ENCODE measurements at places on chromosomes 7 and 10.

DNA sequence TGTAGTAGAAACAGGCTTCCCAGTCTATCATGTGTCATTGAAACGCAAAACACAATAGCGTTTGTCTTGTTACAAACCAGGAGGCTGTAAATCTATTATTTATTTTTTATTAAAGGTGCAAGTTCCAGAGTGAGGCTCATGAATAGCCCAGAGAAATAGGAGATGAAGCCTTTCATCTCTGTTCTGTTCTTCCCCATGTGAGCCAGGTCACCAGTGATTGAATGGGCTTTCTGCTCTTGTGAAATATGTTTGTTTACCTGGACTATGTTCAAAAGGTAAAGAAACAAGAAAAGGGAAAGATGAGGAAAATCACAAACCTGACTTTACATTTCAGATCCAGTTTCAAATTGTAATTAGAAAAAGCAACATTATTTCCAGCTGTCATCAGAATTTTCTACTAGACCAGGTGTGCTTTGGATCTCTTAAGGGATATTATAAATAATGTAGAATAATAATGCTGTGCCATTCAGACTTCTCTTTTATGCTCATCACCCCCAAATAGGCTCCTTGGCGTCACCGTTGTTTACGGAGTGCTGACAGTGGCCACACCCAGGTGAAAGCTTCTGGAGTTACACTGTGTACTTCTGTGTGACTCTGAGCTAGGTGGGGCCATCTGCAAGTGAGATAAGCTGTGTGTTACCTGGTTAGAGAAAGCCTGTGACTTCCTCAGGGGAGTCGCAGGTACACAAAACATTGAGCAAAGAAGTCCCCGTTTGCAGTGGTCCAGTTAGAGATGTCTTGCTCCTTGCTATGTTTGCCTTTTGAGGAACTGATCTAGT, 274.9 kb downstream of the SDK1 start:
- no peak for DNase-seq

DNA sequence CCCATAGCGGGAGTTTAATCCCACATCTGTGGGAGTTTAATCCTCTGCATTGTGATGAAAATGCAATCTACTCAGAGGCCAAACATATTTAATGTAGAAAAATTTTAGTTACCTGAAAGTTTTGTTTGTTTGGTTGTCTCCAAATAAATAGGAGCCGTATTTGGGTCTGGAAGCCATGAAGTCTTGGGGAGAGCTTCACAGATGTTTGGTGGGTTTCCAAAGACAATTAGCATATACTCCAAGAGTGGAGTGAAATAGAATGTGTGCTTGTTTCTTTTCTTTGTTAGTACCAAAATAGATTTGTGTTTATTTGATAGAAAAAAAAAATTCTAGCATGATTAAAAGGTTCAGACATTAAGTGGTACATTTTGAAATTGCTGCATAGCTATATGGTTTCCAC, 50.9 kb downstream of the ANK3 start:
- no peak for DNase-seq

- no peak for DNase-seq
Observed at GRCh38 chr7:113200281-113200680, 81.9 kb upstream of the SMIM30 start.

GRCh38 chr7:93327006-93327633, 95.0 kb downstream of the VPS50 start:
- peak; percentile 65 for DNase-seq

GRCh38 chr7:34734771-34735170, 76.8 kb downstream of the NPSR1 start:
- DNase-seq, result no peak

DNA sequence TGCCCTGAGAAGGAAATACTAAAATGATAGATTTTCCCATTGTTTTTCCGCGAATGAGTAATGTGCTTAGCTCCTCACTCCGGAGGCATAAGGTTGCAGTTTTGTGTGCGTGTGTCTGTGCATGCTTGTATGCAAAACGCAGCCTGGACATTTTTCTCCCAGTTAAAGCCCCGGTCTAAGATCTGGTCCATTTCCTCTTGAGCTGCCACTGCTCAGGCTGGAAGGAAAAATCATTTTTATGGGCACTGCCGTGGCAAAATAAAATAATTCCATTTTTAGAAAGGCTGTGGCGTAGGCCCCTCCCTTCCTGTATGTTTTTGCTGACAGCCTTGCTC, 260.6 kb downstream of the WDR37 start:
- no peak for DNase-seq

GRCh38 chr7:20030915-20031362, 186.2 kb downstream of the MACC1 start:
- DNase-seq, result no peak

DNA sequence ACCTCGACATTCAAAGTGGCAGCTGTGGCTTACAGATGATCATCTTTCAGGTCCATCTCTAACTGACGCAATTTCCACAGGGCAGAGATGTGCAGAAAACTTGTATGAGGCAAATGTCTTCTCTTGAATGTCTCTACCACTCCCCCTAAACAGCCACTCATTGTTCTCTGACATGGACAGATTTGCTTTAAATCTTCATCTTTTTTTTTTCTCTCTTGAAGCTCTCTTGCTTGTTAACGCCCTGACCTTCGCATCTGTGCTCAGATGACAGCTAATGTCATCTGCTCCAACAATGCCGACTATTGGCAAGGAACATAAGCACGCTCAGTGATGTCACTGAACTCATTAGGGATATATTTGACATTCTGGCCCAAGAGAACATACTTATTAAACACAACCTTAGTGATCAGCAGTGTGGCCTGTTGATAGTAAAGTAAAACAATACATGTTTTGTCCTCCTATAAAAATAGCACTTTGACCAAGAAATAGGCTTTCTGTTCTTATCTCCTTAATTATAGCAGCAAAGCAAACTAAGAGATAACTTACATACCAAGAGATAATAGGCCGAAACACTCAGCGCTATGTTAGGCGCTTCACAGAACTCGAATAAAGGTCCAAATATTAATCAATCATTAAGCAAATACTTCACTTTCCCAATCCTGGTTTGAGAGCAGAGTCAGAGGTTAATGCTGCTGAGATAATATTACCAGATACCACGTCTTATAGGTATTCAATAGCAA, 583.5 kb downstream of the PARD3 start:
- DNase-seq, result no peak

DNA sequence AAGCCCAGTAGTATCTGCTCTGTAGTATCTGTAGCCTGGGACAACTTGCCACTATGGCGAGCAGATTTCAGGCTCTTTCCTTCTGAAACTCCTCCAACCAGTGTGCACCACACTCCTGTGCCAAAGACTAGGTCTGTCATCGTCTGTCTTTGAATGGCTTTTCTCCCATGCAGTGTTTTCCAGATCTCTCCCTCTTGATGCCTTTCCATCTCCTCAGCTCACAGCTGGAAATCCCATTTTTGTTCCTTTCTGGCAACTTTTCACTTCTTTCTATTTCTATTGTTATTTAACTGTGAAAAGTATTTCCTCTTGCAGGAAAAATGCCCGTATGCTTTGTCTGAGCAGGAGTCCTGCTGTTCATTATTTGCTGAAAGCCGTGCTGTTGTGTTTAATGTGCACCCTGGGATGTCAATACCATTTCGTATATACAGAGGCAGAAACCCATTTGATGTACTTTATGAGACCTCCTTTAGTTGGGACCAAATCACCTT, 373.7 kb downstream of the PHTF2 start:
- DNase-seq, result no peak

GRCh38 chr7:109996927-109997326, 1094.0 kb upstream of the LRRN3 start:
- DNase-seq, result no peak

- DNase-seq, result no peak
Observed at GRCh38 chr7:90931986-90932916, 332.0 kb upstream of the FZD1 start.

GRCh38 chr7:151366166-151366879, 24.7 kb downstream of the NUB1 start:
- no peak for DNase-seq

DNA sequence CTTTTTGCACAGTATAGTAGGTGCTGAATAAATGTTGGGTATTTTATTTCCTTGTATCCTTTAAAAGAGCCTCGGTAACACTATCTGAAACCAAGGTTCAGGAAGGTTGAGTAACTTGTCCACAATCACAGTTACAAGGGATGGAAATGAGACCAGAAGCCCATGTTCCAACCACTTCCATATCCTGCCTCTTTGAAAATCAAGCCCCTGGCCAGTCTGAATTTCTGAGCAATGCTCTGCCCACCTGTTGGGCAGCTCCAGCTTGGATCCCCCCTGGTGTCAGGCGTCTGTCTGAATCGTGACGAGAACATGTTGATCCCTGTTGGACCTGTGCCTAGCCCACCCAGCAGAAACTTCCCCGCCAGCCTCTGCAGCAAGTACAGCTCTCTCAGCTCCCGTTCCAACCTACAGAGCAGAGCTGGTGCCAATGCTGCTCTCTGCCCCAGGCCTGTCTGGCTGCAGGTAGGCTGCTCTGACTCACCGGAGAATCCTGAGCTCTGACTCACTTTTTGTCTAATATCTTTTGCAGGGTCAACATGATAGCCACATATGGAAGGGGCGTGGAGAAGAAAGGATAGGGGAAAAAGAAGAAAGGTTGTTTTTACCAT, 595.5 kb downstream of the INHBA start:
- no peak for DNase-seq

DNA sequence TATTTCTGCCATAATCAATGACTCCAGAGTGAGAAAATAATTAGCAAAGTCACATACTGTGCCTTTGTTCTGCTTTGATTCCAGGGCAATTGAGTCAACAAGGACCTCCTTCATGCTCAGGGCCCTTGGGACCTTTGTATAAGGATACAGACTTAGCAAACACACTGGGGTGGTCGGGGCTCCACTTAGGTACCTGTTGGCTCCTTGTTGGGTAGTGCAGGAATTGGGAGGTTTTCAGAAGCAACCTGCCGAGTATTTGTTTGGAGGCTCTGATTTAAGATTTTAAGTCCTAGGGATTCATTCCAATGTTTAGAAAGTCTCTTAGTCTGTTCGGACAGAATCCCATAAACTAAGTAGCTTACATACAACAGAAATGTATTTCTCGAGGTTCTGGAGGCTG, 3.0 kb downstream of the ADCK2 start:
- no peak for DNase-seq

GRCh38 chr10:85047979-85048378, 719.6 kb downstream of the CCSER2 start:
- DNase-seq, result no peak

GRCh38 chr7:96784597-96784996, 75.0 kb upstream of the SEM1 start:
- no peak for DNase-seq

GRCh38 chr10:62017491-62017870, 116.0 kb downstream of the ARID5B start:
- no peak for DNase-seq

- no peak for DNase-seq
Observed at GRCh38 chr10:8544057-8544380, 489.5 kb downstream of the GATA3 start.

- no peak for DNase-seq
Observed at GRCh38 chr10:78116361-78116760, 82.7 kb downstream of the RPS24 start.

DNA sequence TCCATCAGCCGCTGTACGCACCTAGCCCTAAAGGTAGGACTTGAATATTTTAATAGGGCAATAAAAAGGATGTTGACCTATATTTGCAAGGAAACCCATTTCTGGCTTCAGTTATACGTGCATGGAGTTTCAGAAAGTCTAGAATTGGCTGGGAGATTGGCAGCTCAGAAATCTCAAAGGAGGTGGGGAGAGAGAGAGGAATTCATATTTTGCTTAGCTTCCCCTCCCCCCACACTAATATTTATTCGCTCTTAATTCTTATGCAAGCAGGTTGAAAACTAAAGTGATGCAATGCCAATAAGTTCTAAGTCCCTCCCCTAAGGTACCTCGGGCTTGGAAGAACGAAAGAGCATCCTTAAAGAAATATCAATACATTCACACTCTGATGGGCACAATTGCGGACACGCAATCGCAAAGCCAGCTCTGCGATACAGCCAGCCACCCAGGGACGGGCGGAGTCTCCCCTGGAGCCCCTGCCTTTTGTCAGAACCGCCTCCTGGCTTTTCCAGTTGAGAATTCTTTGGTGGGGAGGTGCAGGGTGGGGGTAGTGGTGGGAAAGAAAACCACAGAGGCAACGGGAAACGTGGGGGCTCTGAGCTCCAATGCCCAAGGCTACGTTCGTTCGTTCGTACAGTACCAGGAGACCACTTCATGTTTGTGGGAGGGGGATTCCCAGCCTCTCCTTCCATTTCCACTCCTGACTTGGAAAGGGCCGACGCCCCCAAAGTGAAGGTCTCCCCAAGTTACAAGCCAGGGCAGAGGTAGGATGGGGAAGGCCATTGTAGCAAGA, 1.3 kb downstream of the SHH start:
- no peak for DNase-seq

GRCh38 chr10:101218351-101219138, 10.7 kb downstream of the LBX1 start:
- no peak for DNase-seq

DNA sequence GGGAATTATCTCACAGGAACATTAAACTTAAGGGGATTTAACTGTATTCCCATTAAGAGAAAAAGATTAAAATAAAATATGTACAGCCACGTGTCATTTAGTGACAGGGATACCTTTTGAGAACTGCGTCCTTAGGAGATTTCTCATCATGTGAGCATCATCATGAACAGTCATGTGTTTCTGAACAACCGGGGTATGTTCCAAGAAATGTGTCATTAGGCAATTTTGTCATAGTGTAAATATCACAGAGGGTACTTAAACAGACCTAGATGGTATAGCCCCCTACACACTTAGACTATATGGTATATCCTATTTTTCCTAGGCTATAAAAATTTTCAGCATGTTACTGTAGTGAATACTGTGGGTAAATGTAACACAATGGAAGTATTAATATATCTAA, 840.3 kb downstream of the CNTNAP2 start:
- no peak for DNase-seq

DNA sequence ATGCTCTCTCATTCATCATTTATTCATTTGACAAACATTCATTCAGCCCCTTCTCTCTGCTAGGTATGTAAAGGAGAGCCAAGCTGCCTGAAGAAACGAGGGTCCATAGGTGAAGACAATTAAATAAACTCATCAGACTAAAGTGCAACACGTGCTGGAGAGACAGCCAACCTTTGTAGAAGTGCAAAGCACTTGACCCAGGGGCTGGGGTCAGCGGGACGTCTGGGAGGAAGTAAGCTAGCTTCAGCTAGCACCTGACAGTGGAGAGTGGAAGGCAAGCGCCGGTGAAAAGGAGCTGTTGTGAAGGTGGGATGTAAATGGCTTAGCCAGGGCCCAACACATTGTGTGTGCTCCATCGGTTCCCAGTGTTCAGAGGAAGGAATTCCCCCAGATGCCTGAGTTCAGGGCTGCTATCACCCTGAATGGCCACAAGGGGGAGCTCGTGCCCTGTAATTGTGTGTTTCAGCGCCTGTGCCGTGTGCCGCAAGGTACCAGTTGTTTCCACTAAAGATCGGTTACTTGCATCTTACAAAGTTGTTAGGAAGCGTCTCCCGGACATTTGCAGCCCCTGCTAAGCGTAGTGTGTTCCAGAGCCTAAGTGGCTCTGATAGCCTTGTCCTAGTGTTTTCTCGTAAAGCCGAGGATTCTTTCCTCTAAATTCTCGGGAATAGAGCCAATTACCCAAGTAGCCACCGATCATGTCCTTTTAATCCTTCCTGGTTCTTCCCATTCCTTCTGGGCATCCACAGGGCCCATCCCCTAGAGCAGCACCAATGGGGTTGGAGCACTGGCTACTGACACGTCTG, 30.6 kb downstream of the TLX1 start:
- peak; percentile 25 for DNase-seq

All from amniotic stem cell (primary cell).